ENCODE measurements at places on chromosomes 12 and 14.

GRCh38 chr14:81313200-81313599 is 86.9 kb downstream of the STON2 start:
- DNase-seq = no peak

GRCh38 chr14:73198253-73198652 is 39.1 kb upstream of the PAPLN start:
- DNase-seq = no peak

DNA sequence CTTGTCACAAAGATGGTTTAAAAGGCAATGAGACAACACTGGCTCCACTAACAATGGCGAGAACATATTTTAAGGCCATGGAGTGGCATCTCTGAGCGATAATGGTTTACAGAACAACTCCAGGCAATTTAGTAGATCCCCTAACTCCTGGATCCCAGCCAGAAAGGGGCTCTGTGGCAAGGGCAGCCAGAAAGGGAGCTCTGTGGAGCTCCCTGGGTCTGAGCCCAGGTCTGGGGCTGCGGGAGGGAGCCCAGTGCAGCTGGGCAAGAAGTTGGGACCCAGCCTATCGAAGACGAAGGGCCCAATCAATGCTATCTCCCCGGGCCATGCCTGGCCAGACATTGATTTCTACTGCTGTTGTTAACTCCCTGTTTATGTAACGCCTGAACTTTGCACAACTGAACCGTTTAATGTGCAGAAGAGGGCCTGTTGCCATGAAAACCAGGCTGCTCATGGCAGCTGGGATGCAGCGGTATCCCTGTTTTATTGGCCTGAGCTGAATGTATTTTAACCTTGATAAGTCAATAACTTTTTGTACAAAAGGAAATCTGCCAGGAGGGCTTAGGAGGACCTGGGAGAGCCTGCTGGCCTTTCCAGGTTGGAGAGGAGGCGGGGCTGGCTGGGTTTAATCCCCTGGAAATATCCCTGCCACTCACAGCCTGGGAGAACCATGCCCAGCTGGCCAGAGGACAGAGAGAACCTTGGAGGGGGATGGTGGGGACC is 6.7 kb upstream of the FAM222A start:
- DNase-seq = no peak

- no peak for DNase-seq
These were observed 24.4 kb downstream of the NEUROD4 start for GRCh38 chr12:55044135-55044534.

DNA sequence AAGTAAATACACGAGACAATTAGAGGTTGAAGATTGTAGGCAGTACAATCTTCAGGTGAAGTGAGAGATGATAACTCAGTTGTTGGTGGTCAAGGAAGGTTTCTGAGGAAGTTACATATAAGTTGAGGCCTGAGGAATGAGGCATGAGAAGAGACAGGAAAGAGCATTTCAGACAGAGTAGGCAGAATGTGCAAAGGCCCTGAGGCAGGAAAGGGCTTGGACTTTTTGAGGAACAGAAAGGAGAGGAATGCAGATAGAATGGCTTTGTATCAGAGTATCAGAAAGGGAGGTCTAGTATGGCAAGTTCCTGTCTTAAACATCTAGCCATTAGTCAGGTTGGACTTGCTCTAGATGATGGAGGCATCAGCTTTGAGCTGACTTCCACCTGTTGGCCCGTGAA is 122.5 kb downstream of the CAND1 start:
- no peak for DNase-seq

GRCh38 chr12:3207858-3208257 is 130.7 kb downstream of the TSPAN9 start:
- no peak for DNase-seq

GRCh38 chr12:90166012-90166411 is 457.4 kb upstream of the ATP2B1 start:
- DNase-seq = no peak

GRCh38 chr12:132395192-132395907 is 66.0 kb upstream of the GALNT9 start:
- no peak for DNase-seq

DNA sequence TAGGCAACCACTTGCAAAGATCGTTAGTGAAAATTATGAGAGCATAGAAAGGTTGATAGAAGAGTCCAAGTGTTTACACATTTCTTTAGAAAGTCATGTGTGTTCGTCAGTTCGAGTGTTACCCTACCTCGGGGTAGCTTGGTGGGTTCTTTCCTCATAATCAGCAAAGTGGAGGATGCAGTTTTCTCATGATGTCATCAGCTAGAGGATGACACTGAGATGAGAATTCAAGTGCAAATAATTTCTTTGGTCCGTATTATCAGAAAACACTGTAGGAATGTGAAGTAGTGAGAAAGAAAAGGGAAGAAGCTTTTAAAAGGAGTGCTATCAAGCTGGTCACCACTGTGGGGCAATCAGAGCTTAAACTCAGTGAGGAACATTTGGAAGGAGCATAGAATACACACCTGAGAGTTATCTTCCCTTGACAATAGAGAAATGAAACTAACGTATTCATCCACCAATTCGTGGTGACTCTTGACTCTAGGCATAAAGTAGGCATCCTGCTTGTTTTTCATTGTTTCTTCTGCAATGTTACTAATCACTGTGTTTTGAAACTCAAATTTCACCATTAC is 1340.9 kb upstream of the TMEM132C start:
- DNase-seq = no peak

GRCh38 chr14:44530475-44530874 is 23.4 kb upstream of the FSCB start:
- DNase-seq = no peak

- no peak for DNase-seq
These were observed 134.0 kb downstream of the PRKCH start for GRCh38 chr14:61455351-61455750.

DNA sequence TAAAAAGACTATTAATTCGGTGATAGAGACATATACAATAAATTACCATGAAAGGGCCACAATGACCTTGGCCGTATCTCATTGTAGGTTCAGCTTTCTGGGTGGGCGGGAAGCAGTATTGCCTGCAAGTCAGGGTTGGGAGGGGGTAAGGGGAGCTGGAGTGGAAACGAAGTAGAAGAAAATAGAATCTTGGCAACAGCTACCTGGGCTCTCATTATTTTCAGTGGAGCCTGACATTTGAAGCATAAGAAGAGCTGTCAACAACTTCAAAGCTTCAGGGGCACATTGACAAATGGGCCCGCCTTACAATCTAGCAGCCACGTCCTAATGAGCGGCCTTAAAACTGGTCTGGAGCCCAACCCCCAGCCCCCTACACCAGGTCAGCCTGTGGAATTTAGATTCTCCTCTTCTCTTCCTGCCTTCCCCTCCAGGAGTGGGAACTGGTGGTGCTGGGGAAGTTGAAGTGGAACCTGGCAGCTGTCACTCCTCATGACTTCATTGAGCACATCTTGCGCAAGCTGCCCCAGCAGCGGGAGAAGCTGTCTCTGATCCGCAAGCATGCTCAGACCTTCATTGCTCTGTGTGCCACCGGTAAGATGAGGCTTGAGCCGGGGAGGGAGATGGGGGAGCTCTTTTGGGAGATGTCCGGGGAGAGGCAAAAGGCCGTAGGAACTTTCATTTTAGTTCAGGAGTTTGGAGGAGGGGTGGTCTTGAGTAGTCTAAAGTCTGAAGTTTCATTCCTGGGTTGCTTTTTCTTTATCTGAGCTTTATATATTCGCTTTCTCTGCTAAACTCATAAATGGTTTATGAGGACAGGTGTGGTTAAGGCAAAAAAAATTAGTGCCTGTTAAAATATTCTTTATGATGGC is 5.0 kb downstream of the CCND2 start:
- no peak for DNase-seq

- no peak for DNase-seq
These were observed 52.2 kb downstream of the SPATA7 start for GRCh38 chr14:88437658-88438057.

DNA sequence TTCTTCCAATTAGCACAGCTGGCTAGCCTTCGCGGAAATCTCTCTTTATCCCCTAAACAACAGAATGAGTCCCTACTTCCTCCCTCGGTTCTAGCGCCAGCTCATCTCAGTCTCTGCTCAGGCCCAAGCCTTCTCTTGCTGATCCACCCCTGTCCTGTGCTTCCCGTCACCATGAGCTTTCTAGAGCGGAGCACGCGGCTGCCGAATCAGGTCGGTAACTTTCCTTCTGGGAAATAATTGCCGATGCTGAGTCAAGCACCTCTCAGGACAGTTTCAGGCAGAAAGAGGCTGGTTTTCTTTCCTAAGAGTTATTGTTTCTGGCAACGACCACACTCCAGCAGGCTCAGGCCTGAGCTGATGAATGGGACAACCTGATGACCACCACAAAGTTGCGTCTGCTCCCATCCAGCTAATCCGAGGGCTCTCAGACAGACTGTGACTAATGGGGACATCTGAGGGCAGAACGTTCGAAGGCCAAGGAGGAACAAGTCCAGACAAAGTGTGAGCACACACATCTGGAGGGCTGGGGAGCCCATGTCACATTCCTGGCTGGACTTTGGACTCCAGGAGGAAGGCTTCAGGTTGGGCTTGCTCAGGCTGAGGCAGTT is 13.6 kb upstream of the GPR68 start:
- DNase-seq = no peak
